ENCODE measurements at places on chromosomes 12 and 14. TPM values are rescaled to one million over a fixed set of nuclear protein-coding genes. Genes with fewer than 3 reads are reported as not detected.

The DCAF4 gene
- 23.7 TPM for total RNA-seq

The CEP290 gene
- 6.6 TPM for total RNA-seq

The OR4N2 gene
- total RNA-seq, result not detected

The CCDC177 gene
- total RNA-seq, result 0.02 TPM

The PDZRN4 gene
- total RNA-seq, result not detected

The EFCAB11 gene
- total RNA-seq, result 13.0 TPM

The SLC7A7 gene
- total RNA-seq, result 15.3 TPM

The NKX2-1 gene
- 0.03 TPM for total RNA-seq

The TCL1B gene
- total RNA-seq, result not detected

Measured in A549 treated with CORT108297 at 1 μM for 4 hours (cell line).